ENCODE measurements at places on chromosomes 6 and 20. TPM values are rescaled to one million over a fixed set of nuclear protein-coding genes. Genes with fewer than 3 reads are reported as not detected.

CLPSL1 gene
- not detected for total RNA-seq

FAM83C gene
- not detected for total RNA-seq

SF3B5 gene
- total RNA-seq, result 133 TPM

PDSS2 gene
- total RNA-seq, result 7.3 TPM

IRF4 gene
- total RNA-seq, result 0.07 TPM

DNA sequence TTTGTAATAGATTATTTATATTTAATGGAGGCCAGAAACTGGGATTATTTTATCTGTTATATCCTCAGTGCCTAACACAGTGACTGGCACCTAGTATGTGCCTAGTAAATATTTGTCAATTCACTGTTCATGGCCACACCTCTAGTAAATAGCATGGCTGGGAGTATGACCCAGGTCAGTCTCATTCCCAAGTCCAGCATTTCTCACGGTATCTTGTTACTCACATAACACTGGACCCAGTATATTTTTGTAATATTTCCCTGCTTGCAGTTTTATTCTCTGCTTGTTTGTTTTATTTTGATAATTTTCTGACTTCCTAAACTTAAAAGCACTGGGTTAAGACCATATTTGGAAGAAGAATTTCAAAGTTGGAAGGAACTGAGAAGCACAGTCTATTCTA is 47.7 kb downstream of the CTNNBL1 start:
- DNase-seq, result no peak

DNA sequence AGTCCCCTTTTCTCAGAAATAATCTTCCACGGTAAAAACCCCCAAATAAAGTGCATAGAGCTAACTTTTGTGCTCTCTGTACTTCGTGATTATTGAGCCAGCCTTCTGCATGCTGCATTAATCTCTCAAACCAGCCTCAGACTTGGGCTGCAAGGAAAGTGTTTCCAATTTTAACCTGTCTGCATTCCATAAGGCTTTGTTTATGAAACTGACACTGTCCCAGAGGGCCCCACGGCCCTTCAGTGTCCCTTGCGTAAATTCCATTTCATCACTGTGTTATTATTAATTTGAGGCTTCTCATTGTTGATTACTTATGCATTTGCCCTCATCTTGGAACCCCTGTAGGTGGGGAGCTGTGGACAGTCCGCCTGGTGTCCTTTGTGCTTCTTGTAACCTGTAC is 15.6 kb upstream of the SNRPB2 start:
- no peak for DNase-seq

GRCh38 chr6:125743604-125744003 is 5.8 kb upstream of the HEY2 start:
- DNase-seq, result no peak

- no peak for DNase-seq
Observed at GRCh38 chr6:2840749-2841061, 958 bp downstream of the SERPINB1 start.

DNA sequence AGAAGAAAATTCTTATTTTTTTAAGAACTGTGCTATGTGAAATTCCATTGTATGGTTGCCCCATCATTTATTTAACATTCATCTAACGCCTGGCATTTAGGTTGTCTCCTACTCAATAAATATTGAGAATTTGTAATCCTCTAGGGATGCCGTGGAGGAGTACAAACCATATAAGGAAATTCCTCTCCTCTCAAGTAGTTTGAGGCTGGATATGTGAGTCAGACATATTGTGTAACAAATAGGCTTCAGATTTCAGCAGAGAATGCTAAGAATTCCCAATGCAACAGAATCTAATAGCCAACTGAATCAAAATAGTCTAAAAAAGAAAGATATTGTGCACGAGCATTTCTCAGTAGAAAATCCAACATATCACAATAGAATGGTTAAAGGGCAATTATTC is 174.7 kb downstream of the OTOR start:
- DNase-seq, result no peak

- DNase-seq, result no peak
Observed at GRCh38 chr6:44542401-44543116, 155.1 kb downstream of the CDC5L start.

GRCh38 chr20:9689041-9689440 is 149.8 kb downstream of the PAK5 start:
- no peak for DNase-seq

DNA sequence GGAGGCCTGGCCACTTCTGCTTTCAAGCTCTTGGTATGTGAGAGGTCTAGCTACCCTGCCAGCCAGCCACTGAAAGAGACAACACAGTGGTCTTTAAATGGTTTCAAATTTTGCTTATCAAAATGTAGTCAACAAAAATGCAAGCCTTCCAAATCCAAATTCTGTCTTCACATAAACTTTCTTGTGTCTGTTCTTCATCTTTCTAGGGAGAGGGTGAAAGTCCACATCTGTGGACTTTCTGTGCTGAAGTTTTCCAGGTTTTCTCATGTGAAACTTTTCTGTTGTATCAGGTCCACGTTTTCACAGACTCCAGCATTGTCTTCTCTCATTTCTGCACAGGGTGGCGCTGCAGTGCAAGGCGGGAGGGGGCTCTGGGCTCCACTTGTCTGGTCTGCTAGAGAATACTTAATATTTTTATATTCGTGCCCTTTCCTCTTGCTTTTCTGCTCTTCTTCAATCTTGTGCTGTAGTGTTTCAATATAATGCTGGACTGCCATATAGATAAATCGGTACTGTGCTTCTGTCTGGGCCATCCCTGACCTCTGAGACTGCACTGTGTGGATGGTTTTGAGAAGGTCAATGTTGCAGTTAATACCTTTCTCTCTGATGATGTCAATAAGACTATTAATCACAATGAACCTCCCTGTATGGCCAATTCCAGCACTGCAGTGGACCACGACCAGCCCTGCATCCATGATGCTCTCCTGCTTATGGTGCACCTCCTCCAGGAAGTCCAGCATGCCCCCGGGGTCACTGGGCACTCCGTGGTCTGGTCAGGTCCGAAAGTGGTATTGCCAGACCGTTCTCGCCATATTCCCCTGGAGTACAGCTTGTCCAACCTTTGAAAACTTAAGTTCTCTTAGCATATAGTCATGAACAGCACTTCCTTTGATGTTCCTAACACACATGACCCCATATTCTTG is 161.6 kb upstream of the TNFAIP3 start:
- no peak for DNase-seq

GRCh38 chr6:142729618-142730017 is 215.4 kb downstream of the HIVEP2 start:
- no peak for DNase-seq

DNA sequence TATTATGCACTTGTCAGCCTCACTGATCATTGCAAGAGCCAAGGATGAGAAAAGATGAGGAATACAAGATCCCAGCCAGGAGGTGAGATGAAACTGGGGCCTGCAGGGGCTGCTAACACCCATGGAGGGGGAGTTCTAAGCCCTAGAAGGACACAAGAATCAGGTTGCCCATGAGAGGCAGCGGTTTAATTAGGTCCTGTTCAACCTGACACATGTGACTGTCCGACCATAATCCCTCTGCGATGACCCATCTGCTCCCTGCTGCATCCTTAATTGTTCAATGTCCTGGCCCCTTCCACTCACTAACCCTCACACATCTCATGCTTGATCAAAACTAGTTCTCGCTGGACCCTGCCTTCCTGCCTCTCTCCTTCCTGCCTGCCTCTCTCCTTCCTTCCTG is 52.2 kb upstream of the NNAT start:
- DNase-seq, result no peak

DNA sequence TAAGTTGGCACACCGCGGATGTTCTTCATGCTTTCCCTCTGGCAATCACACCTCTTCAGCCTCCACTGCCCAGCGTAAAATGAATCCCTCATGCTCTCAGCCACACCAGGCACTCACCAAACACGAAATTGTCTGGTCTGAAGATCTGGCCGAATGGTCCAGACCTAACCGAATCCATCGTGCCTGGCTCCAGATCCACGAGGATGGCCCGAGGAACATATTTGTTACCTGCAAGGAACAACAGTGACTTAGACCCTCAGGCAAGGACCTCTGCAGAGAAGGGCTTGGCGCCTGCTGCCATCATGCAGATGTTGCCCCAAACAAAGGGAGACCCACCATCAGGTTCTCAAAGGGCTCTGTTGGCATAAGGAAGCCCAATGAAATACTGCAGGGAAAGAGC is 1.4 kb downstream of the TUBB2B start:
- no peak for DNase-seq
